Fibroblast of the conjunctiva (primary cell): ENCODE measurements at places on chromosomes 1 and 21.
A peak's percentile ranks its signal among the peaks of the same experiment; 100 is the strongest.

DNA sequence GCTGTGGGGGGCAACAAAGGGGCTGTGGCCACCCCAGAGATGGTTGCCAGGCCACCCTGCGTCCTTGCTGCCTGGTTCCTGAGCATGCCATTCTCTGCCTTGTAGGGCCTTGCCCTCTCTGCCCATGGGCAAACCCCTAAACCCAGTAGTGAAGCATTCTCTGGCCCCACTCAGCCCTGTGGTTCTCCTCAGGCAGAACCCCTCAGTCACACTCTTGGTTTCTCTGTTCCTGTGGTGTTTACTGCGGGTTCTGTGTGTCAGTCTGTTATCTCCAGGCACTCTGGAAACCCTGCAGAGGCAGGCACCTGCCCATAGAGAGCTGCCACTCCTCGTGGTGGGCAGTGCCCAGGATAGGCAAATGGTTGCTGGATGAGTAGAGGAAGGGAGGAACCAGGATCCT is 41.1 kb upstream of the IL19 start:
- DNase-seq: no peak

- no peak for DNase-seq
Measured at GRCh38 chr1:211632808-211633523, 42.5 kb downstream of the NEK2 start.

- no peak for DNase-seq
Measured at GRCh38 chr1:53071167-53071865, 9.3 kb downstream of the PODN start.

- no peak for DNase-seq
Measured at GRCh38 chr1:242525360-242525722, 844 bp upstream of the PLD5 start.

GRCh38 chr1:89295187-89295586 is 22.5 kb upstream of the GBP5 start:
- DNase-seq: no peak

DNA sequence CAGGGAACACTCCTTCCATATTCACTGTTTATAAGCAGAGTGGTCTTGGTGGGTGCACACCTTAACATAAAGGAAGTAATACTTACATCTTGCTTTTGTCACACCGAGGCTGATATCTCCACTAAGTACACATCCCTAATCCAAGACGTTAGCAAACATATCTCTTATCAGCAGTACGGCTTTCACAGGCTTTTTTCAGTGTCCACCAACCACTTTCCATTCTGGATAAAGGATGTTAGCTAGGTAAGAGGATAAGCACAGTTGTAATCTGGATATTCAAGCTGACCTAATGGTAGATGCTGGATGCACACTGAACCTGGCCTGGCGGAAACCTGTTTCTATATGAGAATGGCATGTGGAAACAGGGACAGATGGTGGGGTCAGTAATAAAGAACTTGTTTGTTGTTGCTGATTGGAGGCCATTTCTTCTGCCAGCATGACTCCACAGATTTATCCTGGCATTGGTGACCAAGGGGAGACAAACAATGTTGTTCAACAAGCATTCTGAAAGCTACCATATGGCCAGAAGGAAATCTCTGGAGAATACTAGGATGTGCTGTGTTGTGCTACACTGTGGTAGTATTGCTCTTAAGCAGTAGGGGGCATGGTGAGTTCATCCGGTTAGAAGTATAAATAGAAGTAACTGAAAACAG is 416.4 kb downstream of the PTBP2 start:
- DNase-seq: peak; percentile 80

- no peak for DNase-seq
Measured at GRCh38 chr1:44650159-44650831, 24.0 kb downstream of the TMEM53 start.

GRCh38 chr1:240503558-240503957 is 108.4 kb downstream of the GREM2 start:
- DNase-seq: no peak

- no peak for DNase-seq
Measured at GRCh38 chr21:45076245-45076711, 1.9 kb downstream of the ADARB1 start.

GRCh38 chr1:8373581-8374241 is 55.8 kb downstream of the SLC45A1 start:
- DNase-seq: peak; percentile 76

- no peak for DNase-seq
Measured at GRCh38 chr1:56803561-56804156, 15.5 kb downstream of the FYB2 start.

GRCh38 chr1:99623554-99623953 is 22.4 kb upstream of the PALMD start:
- no peak for DNase-seq

DNA sequence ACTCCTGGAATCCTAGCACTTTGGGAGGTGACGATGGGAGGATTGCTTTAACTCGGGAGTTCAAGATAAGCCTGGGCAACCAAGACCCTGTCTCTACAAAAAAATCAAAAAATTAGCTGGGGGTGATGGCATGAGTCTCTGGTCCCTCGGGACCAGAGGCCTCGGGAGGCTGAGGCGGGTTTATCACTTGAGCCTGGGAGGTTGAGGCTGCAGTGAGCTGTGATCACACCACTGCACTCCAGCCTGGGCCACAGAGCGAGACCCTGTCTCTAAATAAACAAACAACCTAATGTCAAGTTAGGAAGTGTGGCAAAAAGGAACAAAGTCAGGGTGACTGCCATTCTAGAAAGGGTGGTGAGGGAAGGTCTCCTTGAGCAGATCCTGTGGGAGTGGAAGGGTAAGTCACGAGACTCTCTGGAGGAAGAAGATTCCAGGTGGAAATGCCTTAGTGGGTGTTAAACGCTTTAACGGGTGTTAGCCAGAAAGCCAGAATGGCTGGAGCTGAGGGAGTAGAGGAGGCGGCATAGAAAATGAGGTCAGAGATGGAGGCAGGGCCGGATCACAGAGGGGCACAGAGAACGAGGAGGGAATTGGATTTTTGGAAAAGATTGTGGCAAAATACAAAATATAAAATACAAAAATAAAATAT is 62.2 kb upstream of the ATP5PO start:
- no peak for DNase-seq

DNA sequence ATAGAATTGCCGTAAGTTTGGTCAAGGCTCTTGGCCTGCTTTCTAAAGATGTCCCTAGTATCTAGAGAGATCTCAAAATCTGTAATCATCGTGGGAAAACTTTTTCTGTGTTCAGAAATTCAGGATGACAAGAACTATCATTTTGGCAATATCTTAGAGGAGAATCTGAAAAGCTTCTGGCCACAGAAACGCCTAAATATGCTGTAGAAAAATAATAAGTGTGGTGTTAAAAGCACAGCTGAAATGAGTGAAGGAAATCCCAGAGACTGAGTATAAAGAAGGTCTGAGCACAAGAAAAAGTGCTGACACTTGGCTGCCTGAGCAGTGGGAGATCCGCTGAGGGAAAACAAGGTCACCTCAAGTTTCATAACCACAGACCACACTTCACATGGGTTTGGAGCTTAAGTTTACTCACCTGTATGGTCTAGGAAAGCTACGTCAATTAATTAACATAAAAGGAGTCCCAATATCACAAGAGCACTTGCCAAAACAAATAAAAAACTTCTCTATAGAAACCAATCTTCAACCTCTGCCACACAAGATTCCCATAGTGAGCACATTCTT is 235.2 kb upstream of the IRF2BP2 start:
- no peak for DNase-seq

DNA sequence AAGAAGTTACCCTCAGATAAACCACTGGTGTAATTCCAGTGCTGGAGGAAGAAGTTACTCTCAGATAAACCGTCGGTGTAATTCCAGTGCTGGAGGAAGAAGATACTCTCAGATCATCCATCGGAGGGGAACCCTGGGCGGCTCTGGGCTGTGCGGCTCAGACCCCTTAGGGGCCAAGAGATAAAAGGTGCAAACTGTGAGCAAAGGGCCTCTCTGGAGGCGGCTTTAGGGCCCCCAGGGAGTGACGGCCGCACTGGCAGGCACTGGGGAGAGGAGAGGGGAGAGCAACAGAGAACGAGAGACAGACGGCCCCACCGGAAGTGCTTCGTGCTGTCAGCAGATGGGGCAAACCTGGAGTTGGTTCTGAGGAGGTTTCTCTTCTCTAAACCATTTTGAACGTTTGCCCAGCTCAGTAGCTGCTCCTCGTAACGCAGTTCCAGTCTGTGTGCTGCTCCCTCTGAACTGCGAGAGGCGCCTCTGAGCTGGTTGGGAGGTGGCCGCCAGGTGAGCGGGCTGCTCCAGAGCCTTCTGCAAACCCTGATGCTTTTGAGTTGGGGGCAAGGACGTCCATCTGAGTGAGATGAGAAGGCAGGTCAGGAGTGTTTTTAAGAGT is 62.6 kb upstream of the COL6A1 start:
- DNase-seq: no peak

GRCh38 chr1:172609528-172609927 is 49.4 kb upstream of the FASLG start:
- no peak for DNase-seq

- no peak for DNase-seq
Measured at GRCh38 chr1:213049232-213049631, 1.8 kb upstream of the RPS6KC1 start.

DNA sequence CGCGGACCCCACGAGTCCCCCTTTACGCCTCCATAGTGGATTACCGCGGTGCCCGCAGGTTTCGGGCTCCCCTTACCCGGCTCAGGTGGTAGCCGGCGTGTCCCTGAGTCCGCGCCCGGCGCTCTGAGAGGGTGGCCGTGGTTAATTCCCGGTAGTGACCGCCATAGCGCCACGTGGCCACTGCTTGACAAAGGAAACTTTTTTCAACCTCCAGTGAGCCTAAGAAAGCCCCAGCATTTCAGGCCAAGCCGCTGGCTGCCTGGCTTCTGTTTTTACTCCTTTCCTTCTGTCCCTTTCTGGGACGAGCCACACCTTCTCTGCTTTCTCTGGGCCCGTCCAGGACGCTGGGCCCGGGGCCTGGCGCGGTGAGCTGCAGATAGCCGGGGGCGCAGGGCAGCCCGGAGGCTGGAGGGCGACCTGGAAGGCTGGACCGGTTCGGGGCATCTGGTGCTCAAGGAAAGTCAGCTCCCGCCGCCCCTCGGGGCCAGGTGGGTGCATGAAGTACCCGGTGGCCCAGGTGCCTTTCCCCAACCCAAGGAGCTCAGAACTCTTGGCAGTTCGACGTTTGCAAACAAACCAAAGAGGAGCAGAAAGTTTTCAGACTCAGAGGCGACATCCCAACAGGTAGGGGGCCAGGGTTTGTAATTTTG is 540 bp upstream of the C1orf198 start:
- DNase-seq: no peak

DNA sequence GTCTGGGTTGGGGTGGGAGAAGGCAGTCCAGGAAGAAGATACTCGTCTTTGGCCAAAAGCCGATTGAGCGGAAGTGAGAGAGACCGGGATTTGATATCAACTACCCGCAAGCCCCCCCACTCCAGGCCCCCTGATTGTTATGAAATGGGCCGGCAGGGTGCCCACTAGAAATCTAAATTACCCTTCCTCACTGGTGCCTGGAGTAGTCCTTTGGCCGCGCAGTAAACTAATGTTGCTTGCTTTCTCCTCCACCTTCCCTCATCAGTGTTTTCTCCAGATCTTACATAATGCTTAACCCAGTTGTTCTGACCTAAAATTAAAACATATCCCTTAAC is 119.2 kb upstream of the BARHL2 start:
- DNase-seq: no peak

- no peak for DNase-seq
Measured at GRCh38 chr1:39671793-39672550, at the start of gene NT5C1A. TSS of gene NT5C1A (minus strand) at chr1:39672107. CDS start at chr1:39672038, 69 bp downstream.

GRCh38 chr21:41664881-41665765 is 101.7 kb downstream of the RIPK4 start:
- DNase-seq: no peak

- peak; percentile 61 for DNase-seq
Measured at GRCh38 chr1:22044690-22045420, 7.7 kb upstream of the CDC42 start.

DNA sequence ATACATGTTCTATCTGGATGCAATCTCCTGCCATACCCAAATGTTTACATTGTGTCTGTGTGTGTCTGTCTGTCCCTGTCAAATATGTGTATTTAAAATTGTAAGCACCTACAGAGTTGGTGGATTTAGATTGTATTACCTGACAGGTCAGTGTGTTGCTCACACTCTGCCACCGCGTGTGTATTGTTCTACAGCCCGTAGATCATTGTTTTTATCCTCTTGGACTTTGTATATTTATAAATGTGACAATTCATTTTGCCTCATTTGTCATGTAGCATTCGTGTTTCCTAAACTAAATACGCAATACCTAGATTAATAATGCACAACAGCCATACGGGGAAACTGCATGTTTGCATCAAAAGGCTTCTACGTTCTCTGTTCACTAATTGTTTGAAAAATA is 634 bp downstream of the ALG14 start:
- DNase-seq: no peak

- DNase-seq: peak; percentile 16
Measured at GRCh38 chr1:20212685-20213331, 26.5 kb upstream of the PLA2G2C start.

DNA sequence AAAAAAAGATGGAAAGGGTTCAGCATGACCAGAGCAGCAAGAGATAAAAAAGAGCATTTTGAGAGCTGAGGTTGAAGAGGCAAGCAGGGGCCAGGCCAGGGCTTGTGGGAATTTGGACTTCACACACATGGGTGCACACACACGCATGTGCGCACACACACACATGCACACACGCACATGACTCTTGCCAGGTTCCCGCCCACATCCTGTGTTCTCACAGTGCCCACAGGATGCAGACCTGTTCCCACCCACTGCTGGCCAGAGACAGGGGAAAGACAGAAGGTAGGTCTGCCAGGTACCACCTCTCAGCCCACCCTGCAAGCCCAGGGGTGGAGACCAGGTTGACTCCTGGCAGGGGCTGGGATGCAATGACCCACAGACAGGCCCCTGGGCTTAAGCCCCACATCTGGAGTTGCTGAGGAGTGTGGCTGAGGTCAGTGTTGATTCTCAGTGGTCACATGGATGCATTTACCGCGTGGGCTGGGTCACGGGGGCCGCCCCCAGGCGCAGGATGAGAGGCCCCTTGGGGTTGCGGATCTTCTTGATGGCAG is 4.4 kb downstream of the COL16A1 start:
- no peak for DNase-seq

- DNase-seq: no peak
Measured at GRCh38 chr1:119783354-119784185, 14.9 kb upstream of the HMGCS2 start.

- DNase-seq: no peak
Measured at GRCh38 chr1:37478890-37479254, 4.5 kb downstream of the ZC3H12A start.

DNA sequence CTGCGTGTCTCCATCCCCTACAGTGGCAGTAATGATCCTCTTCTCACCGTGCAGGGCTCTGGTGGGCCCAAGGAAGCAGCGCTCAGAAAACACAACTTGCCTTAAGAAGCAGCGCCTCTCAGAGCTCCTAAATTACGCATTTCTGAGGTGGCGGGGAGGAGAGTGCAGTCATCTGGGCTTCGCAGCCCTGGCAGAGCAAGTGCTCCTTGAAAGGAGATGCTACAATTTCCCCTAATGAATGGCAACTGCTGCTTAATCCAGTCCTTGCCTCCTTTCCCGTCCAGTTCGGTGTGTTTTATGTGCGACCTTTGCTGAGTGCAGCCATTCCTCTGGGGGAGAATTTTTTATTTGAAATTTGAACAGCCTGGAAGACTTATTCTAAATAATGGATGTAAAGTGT is 287.3 kb downstream of the PTPRU start:
- DNase-seq: no peak
